ENCODE measurements at places on chromosomes 5 and 9.
A peak's percentile ranks its signal among the peaks of the same experiment; 100 is the strongest.

DNA sequence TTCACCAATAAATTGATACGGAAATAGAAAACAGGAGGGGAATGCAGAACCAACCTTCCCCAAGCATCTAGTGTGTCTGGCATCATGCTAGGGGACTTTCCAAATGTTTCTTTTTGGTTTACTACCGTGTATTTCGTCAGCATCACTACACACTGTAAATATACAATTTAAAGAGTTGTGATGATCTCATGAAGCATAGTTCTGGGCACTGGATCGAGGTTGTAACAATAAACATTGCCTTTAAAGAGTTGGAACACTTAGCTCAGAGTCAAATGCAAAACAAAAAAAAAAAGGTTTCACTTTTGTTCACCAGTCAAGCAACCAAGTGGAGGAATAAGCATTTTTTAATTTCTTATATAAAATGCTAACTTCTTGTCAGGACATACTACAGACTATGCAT is 2.9 kb upstream of the SCAI start:
- no peak for DNase-seq

DNA sequence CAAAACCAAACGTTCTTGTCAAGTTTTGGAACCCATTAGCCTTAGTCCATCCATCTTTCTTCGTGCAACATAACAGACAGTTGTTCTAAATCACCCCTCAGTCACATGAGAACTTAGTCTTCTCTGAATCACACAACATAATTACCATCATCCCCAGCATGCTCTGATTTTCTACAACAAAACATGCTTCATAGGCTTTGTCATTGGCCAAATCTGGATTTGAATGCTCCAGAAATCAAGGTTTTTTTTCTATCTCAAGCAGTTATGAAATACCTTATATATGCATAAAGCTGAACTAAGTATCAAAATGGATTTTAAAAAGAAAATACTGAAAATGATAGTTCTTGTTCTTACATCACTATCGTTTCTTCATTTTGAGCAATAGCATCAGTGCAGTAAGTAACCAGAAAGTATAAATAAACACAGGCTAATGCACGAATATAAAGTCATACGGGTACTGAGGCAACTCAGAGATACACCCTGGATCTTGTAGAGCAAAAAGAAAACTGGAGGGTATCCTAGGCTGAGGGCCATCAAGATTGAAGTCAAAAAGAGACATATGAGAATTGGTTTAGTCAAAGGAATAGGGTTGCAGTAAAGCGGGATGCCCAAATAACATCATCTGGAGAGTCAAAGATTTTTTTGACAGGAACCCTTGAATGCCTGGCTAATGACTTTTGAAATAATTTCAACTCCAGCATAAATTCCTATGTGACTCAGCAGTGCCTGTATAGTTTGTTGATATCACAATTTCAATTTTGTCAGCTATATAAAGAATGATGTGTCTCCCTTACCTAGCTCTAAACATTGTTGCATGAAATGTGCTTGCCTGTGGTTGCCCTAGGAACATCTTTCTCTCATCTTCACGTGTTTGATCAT is 164.7 kb downstream of the ADAMTSL1 start:
- DNase-seq, result peak; percentile 35

DNA sequence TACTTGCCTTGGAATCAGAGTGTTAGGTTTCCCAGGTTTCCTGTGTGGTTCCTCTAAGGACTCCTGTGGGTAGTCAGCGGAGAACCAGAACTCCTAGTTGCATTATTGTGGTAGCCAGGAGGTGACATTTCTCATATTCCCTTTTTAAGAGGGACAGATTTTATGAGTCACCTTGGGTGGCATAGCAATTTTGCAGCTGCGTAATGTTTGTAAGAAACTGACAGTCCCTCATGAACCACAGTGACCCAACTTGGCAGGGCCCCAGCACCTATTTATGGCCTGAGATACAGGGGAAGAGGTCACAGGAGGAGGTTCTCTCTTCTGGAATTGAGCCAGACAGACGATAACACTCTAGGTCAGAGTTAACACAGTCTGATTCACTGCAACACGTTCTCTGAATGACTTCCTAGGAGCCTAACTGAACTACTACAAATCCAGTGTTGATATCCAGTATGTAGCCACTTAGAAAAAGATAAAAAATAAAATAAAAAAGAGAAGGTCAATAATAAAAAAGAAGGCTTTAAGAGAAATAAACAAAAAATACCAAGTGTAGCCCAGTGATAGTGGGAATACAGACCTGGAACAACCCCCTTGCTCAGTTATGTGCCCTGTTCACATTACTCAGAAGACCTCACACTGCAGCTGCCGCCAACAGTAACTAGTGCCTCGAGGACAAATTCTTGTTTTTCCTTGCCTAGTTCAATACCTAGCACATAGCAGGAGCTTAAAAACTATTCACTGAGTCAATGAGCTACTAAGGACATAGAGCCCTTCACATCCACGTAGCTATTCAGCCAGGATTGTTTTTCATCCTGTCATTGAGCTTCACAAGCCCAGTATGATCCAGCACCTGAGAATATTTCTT is 50.7 kb upstream of the VLDLR start:
- peak; percentile 16 for DNase-seq

DNA sequence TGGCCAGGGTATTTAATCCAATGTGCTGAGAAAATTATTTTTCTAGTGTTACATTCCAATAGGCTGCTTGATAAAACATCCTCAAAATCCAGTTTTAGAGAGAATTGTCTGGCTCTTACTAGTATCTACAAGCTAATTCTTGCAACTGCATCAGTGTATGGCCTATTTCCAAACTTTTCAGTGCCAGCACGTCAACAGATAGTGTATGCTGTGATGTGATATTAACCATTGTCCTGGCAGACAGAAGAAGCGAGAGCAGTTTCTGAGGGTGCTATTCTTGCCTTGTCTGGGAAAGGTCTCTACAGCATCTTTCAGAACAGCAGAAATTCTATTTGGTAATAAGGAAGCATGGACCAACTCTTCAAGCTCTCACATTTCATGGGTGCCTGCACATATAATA is 174.2 kb upstream of the CDH12 start:
- DNase-seq, result no peak

DNA sequence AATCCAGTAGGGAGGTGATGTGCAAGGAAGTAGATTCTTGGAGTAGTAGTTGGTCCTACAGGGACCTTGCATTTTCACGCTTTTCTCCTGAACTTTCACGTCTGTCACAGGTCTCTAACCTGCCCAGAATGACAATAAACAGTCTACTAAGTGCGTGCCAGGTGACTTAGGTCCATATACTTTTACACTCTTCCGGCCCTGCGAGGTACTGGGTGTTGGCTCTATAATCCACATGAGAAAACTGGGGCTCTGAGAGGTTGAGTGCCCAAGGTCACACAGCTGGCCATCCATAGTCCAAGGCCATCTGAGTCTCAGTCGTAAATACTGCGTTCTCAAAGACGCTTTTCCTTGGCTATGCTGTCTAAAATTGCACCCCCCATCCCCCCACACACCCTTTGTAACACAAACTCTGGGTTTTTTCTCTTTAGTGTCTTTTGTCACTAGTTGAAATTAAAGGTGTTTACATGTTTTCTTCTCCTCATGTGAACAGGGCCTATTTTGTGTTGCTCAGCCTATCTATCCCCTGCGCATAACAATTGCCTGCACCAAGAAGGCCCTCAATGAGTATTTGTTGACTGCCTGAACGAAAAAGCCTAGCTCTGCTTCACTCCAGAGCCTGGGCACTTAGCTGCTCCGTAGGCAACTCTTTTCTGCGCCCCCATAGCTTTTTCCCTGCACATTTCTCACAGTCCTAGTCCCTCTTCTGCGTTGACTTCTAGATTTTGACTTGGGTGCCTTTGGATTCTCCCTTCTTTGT is 943 bp downstream of the SFXN1 start:
- peak; percentile 4 for DNase-seq

DNA sequence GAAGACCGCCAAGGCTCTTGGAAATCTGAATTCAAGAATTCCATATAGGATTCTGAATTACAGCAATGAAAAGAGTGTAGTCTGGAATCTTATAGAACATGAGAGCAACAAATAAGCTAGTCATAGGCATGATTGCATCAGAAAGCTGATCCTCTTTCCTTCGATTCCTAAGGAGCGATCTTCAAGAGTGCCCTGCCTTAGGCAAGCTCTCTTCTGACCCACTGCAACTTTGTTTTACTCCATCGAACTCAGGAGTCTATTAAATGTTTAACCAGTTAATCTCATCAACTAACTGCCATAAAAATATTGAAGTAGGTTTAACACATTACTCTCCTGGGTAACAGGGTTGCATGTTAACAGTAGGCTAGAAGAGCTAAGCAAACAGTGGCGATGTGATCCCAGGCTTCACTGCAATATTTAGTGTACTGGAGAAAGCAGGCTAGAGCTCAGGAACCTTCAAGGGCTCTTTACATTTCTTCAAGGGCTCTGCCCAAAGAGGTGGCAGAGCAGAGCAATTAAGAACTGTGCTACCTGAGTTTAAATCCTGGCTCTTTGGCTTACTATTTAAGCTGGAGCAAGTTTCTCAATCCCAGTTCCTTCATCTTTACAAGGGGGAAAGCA is 146.3 kb downstream of the RORB start:
- DNase-seq, result no peak

GRCh38 chr9:106560540-106560939 is 302.4 kb upstream of the ZNF462 start:
- no peak for DNase-seq

DNA sequence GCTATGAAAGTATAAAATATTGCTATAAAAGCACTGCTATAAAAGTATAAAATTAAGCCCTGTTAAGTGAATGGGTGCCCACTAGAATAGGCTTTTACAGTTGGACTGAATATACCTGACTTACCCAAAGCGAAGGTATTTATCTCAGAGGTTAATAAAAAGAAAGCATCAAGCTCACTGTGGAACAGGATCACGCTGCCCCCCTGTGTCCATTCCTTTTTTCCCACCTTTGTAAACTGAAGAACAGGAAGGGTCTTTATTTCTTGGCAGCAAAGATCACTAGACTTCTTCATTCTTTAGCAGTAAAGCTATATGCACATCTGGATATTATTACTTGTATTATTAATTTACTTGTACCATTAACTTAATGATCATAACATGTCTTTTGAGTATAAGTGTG is 22.1 kb upstream of the PLPP6 start:
- no peak for DNase-seq

- no peak for DNase-seq
Observed at GRCh38 chr5:131821221-131821620, 24.4 kb upstream of the FNIP1 start.

DNA sequence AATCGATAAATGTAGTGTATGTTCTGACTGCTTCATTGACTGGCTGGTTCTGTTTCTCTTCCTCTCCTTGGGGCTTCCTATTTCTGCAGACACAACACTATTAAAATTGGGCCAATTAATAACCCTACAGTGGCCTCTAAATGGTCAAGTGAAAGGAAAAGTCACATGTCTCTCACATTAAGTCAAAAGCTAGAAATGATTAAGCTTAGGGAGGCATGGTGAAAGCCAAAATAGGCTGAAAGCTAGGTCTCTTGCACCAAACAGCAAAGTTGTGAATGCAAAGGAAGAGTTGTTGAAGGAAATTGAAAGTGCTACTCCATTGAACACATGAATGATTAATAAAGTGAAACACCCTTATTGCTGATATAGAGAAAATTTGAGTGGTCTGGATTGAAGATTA is 58.2 kb downstream of the CCNH start:
- no peak for DNase-seq
